ENCODE measurements at places on chromosomes 16 and 17.

- DNase-seq: no peak
Observed at GRCh38 chr16:59046335-59046734, 312.2 kb upstream of the GOT2 start.

DNA sequence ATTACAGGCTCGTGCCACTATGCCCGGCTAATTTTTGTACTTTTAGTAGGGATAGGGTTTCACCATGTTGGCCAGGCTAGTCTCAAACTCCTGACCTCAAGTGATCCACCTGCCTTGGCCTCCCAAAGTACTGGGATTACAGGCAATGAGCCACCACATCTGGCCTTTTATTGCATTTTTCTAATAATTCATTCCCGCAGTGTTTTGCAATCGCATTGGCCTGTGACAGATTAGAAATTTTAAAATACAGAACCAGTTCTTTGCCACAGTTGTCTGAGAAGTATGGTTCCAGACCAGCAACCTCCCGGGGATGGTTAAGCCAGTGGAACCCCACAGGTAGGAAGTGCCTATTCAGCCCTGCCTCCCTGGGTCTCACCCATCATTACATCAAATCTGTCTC is 3.2 kb upstream of the CRHR1 start:
- DNase-seq: no peak

DNA sequence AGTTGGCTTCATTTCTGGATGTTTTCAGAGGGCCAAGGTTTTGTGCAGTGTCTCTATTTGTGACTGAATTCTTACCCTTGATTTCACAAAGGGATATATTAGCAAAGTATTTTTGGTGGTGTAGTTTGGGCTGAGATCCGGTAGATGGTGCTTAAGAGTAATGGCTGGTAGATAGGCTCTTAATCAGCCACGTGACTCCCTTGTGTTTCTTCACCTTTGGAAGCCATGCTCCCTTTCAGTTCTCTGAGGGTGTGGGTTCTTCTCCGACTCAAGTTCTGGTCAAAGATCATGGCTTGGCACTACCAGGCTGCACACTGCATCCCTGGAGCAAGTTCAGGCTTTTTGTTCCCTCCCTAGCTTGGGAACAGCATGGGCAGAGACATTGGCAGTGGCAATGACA is 887.3 kb downstream of the CDH8 start:
- no peak for DNase-seq

- no peak for DNase-seq
Observed at GRCh38 chr17:37643869-37644268, 623 bp upstream of the DDX52 start.

GRCh38 chr16:71933913-71934695 is 38.8 kb downstream of the IST1 start:
- no peak for DNase-seq

DNA sequence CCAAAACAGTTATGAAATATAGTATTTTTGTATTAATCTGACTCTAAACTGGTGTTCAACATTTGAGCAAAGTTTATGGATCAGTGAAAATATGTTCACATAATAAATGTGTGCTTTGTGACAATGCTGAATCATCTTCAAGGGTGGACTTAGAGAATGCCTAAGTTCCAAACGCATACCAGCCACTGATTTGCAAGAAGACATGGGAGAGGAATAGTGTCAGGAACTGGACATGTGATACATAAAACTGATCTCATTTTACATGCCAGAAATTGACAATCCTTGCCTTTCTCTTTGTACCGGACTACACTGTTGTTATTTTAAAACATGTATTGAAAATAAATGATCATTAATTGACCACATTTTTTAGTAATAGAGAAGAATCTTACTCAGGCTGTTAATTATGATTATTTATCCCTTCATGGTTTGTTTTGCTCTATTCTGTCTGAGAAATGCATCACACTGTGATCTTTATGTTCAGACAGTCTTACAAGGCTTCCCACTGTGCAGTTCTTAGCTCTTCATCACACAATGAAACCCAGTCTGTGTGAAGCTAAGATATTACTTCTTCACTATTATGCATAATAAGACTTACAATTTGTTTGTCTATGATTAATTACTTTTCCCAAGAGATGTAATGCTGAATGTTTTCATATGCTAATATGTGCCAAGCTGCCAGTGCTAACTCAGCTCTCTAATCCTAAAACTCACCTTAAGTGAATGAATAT is 1180.6 kb upstream of the CDH8 start:
- DNase-seq: no peak

- DNase-seq: peak; percentile 86
Observed at GRCh38 chr17:39239640-39240314, 14.0 kb upstream of the STAC2 start.

DNA sequence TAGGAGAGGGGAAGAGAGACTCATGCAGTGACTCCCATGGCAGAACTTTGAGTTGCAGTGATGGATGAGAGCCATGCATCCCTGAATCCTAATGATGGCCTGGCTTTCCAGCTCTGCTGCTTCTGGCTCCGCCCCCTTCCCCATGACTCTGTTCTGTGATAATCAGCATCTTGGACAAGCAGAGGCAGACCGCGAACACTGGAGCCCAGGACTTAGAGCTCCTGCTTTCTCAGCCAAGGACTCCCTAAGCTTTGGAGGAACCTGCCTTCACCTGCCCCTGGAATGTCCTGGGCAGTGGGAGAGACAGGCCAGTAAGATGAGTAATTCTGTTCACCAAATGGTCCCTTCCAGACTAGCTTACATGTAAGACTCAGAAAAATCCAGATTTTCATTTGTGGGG is 12.5 kb downstream of the CCDC92B start:
- DNase-seq: no peak

DNA sequence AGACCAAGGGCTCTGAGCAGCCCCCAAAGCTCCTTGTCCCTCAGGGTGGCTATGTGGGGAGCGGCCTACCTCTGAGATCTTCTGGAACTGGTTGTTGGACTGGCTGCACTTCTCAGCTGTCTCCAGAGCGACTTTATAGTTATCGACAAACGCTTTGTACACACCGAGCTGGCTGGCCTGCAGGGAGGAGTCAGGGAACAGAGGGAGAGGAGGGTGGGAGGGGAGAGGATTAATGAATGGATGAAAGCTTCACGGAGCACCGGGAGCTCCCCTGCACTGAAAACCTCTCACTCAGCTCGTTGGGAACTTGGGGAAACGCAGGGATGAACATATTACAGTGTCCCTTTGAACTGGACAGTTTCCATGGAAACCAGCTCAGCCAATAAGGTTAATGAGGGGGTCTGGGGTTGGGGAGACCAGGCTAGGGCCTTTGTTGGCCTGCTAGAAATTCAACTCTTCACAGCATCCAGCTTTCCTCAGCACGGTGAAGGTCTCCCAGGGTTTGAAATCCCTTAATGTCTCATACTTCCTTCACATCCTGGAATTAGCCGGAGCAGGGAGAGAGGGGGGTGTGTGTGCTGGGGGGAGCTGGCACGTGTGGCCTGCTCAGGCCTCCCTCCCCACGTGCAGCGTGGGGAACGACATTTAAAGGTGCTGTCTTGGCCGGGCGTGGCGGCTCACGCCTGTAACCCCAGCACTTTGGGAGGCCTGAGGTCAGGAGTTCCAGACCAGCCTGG is 86.7 kb downstream of the TIMM22 start:
- no peak for DNase-seq

DNA sequence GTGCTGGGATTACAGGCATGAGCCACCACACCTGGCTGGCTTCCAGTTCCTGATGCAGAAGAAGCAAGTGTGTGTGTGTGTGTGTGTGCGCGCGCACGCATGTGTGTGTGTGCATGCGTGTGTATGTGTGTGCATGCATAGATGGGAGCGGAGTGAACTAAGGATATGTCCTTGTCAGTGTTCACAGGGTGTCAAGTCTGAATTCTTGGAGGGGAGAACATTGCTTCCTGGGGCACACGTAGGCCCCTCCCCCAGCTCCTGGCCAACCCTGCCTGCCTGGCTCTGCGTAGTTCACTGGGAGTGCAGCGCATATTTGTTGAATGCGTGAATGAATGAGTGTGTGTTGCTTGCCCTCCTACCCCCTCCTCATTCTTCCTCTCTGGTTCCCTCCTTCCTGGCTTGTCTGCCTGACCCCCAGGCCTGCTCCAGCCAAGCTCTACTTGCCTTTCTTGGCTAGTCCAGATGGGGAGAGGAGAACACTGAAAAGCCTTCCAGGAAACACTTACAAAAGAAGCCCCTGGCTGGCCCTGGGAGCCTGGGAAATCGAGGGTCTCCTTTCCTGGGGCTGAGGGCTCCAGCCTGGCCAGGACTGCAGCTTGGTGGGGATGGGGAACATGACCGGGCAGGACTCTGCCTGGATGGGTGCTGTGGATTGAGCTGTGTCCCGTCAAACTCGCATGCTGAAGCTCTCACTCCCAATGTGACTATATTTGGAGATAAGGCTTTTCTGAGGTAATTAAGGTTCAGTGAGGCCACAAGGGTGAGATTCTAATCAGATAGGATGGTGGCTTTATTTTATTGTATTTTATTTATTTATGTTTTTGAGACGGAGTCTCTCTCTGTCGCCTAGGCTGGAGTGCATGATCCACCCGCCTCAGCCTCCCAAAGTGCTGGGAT is 27.9 kb downstream of the IGFBP4 start:
- no peak for DNase-seq

- no peak for DNase-seq
Observed at GRCh38 chr16:68910051-68910450, 66.7 kb downstream of the TANGO6 start.

GRCh38 chr17:43966276-43966675 is 12.5 kb upstream of the PYY start:
- no peak for DNase-seq

DNA sequence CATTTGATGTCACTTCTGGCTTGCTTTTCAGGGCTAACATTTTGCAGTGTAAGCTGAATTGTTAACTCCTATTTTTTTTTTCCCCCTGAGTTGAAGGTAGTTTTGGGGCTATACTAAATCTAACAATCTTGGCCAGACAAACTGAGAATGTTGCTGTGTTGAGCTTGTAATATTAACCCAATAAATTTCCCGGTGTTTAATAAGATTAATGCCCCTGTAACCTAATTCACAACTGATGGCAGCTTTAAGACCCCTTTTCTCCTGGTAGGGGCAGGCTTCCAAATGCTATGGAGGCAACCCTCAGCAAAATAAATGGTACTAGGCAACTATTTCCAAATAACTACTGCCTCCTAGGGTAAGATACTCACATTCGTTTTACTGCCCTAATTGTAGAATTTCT is 549.6 kb upstream of the KIF2B start:
- DNase-seq: no peak

DNA sequence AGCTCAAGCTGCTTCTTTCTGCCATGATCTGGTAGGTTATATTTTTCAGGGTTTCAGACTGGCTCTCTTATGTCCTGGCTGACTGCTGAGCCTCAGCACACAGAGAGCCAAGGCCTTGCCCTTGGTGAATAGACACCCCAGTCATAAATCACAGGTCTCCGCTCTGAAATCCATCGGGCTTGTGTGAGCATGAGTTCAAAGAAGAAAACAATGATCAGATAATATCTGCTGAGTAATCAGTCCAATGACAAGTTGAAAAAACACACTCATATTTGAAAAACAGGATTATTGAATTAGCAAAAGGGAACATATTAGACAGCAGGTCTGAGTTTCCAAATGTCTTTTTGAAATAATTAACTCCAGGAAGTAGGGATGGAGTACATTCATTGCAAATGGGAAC is 51.1 kb upstream of the NDRG4 start:
- no peak for DNase-seq

GRCh38 chr16:85660843-85661739 is 27.7 kb downstream of the GINS2 start:
- DNase-seq: no peak

GRCh38 chr16:86662195-86662594 is 83.8 kb downstream of the FOXL1 start:
- DNase-seq: no peak

- peak; percentile 38 for DNase-seq
Observed at GRCh38 chr16:71895679-71896365, 491 bp downstream of the IST1 start.

DNA sequence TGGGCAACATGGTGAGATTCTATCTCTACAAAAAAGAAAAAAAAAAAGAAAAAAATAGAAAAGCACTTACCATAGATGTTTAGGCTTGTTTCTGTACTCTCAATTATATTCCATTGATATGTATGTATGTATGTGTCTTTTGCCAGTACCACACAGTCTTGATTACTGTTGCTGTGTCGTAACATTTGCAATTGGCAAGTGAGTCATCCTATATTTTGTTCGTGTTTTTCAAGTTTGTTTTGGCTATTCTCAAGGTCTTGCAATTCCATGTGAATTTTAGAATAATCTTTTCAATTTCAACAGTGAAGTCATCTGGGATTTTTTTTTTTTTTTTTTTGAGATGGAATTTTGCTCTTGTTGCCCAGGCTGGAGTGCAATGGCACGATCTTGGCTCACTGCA is 19.3 kb downstream of the SPECC1 start:
- DNase-seq: no peak

DNA sequence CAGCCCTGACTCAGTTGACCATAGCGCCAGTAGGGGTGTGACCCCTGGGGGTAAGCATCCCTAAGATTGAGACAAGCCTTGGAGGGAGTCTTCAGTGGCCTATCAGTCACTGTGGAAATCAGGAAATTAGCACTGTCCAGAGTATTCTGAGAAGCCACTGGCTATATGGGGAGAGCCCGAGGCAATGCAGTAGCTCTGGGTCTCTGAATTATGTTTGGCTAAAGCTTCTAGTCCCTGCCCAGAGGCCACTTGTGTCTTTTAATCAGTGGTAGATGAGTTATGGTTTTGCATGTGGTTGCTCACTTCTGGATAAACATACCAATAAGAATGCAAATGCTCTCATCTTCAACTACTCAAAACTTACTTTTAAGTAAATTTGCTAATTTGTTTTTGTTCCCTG is 100.6 kb upstream of the TOX3 start:
- DNase-seq: no peak
